ENCODE measurements at places on chromosomes 12 and 14.

GRCh38 chr14:105073720-105074600 is 8.7 kb upstream of the GPR132 start:
- DNase-seq: no peak

DNA sequence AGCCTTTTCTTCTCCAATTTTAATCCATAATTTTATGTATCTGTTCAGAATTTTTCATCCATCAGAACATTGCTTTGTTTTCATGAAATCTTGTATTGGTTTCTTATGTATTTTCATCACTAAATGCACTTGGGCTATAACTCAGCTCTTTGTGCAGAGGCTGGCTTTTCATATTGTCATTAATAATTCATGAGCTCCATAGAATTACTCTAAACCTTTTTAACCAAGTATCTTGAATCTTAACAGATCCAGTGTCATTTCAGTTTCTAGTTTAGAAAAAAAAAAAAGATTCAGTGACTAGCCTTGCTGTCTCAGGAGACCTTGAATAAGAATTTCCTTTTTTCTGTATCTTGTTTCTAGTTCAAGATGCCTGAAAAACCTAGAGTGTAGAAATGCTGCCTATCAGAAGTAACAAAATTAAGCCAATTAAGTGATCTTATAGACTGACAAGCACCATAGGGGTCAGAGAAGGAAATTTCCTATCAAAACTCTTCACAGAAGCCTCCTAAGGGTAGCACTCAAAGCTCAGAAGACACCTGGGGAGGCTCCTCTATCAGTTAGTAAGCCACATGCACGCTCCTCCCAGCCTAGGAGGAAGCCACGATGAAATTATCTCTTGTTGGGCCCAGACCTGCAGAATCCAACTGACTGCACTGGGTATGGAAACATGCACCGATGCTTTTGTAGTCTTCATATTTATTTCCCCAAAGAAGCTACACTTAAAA is 163.4 kb downstream of the KICS2 start:
- no peak for DNase-seq

DNA sequence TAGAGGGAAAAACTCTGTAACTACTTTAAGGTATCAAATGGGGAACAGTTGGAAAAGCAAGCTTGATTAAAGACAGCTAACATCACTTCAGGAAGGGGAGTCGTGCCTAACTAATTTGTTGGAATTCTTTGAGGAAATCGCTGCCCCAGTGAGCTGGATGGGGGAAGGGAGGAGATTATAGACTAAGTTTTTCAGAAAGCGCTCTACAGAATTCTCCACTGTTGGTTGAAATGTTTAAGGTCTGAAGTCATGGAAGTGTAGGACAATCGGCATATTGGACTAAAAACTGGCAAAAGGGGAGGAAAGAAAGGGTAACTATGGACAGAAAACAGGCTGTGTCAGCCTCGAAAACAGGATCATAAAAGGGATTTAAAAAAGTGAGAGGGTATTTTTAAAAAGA is 229.9 kb upstream of the HMGA2 start:
- DNase-seq: no peak

DNA sequence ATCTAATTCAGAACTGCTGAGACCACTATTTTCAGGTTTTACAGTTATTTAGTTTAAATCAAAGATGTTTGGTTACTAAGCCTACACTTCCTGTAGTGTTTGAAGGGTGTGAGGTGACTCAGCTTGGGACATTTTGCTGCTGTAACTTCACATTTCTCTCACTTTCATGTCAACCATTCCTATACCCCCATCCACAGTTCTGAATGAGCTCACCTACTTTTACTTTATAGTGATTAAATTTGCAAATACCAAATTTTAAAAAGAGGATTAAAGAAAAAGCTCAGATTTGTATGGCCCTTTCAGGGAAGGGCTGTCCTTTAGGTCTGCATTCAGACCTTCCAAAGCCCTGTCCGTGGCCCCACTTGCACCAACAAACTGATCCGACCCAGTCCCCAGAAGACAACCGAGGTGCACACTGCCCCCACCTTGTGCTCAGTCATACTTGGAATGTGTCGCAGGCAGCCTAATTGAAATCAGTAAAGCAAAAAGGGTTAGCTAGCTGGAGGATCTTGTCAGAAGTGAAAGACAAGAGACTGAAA is 174.4 kb downstream of the MON2 start:
- no peak for DNase-seq

GRCh38 chr14:80298491-80299017 is 87.2 kb upstream of the DIO2 start:
- no peak for DNase-seq

DNA sequence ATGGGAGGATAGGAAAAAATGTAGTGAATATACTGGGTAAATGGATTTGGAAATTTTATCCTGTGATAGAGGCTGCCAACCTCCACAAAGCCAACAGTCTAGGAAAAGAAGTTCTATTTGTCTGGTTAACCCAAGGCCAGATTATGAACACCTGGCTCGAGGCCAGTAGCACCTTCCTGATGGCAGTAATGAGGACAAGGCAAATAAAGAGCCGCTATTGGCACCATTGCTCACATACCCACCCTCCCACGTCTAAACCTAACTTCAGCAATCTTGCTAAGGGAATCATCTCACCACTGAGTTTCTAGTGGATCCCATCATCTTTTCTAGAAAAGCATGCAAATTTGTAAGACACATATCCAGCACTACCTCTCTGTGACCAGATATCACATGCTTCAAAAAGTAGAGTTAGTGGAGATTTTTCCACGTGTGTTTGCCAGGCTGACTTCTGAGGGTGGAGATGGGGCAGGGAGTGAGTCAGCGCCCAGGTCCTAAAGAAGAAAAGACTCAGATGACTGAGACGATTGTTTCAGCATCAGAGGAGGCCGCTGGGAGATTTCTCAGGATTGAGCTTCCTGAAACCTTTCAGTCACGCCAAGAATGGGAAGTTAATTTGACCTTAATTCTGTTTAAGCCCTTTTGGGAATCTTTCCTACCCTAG is 362.9 kb downstream of the EMP1 start:
- DNase-seq: no peak

- no peak for DNase-seq
These were observed 20.3 kb downstream of the RFC5 start for GRCh38 chr12:118036672-118037411.

DNA sequence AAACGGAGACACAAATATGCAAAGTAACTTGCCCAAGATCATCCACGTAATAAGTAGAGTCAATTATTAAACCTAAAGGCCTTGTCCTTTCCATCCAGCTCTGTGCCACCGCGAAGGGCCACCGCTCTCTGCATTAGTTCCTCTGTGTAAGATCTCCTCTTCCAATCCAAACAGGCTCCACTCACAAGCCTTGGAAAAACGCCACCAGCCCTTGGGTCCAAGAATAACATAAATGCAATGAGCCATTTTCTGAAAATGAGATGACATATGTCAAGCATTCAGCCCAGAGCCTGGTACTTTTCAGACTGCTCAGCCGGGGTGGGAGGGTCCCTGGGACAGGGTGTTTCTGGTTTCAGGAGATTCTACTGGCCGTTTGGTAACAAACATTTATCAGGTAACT is 30.0 kb downstream of the DGLUCY start:
- no peak for DNase-seq

- DNase-seq: no peak
These were observed 397.2 kb downstream of the NRXN3 start for GRCh38 chr14:78567343-78567742.
